Esophagus squamous epithelium (tissue), 5 donors: ENCODE measurements at places on chromosomes 5 and 9. TPM values are rescaled to one million over a fixed set of nuclear protein-coding genes. Genes with fewer than 3 reads are reported as not detected.

The SLC34A3 gene
- total RNA-seq, result not detected

The RALGPS1 gene
- total RNA-seq, result 16.4 TPM

The PRUNE2 gene
- total RNA-seq, result 43.1 TPM

The INSL4 gene
- total RNA-seq, result not detected

The RALGDS gene
- 53.4 TPM for total RNA-seq

The ADAMTSL1 gene
- total RNA-seq, result 0.80 TPM

The ARID3C gene
- not detected for total RNA-seq

The CTSV gene
- total RNA-seq, result 3.8 TPM

DNA sequence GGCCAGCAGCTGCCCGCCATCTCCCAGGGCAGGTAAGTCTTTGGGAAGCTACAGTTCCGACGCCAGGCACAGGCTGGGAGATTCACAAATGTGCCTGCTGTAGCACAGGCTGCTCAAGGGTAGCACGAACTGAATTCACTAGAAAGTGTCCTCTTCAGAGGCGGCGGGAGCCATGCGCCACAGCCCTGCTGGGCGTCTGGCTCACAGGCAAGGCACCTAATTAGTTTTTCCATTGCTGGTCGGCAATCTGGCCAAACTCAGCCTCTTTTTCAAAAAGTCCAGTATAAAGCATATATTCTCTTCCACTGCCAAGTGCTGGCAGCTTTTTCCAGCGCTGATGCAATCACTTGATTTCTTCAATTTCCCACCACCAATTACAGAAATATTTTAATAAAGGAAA lies 128.9 kb upstream of the RAPGEF1 start:
- H3K36me3 ChIP-seq, result peaks cover 13% of the 10 kb centered on the region
- no peak for DNase-seq

GRCh38 chr5:6829150-6829784 lies 116.0 kb downstream of the TENT4A start:
- DNase-seq, result no peak
- no peak overlapping the region for H3K27ac ChIP-seq
- H3K4me3 ChIP-seq, result no peak overlapping the region

- no peak for DNase-seq
- no peak overlapping the region for H3K4me3 ChIP-seq
- no peaks in the 10 kb centered on the region for H3K4me1 ChIP-seq
- no peak overlapping the region for H3K27ac ChIP-seq
These were observed 15.6 kb upstream of the TUT7 start for GRCh38 chr9:86369810-86370209.

- no peaks in the 10 kb centered on the region for H3K4me1 ChIP-seq
- H3K27ac ChIP-seq, result no peak overlapping the region
- DNase-seq, result no peak
- no peak overlapping the region for H3K4me3 ChIP-seq
- no peaks in the 10 kb centered on the region for H3K36me3 ChIP-seq
- no peaks in the 10 kb centered on the region for H3K27me3 ChIP-seq
These were observed 75.4 kb upstream of the GDNF start for GRCh38 chr5:37915097-37915736.

DNA sequence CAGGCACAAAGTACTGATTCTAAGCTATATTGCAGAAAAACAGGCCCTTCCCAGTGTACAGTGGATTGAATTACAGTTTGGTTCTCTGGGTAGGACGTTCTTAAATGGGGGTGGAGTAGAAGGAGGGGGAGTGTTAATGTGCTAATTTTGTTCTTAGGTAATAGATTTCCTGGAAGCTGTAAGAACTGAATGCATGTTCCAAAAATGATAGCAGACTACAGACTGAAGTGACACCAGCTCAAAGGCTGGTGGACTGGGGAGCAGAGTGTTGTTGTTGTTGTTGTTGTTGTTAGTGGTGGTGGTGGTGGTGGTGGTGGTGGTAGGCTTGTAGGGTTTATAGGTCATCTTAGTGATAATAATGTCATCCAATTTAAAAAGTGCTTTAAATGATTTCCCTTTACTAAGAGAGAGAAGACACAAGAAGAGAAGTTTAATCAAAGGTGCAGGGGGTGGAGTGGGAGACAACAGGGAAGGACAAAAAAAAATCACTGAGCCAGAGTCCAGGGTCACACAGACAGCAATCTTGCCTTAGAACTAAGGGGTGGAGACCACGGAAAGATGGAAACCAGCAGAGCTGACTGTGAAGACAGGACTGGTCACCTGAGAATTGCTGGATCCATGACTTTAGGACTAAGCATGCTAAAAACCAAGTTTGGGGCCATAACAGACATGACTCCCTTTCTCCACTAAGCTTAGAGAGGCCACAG lies 27.0 kb downstream of the TTLL11 start:
- no peak overlapping the region for H3K27ac ChIP-seq
- no peaks in the 10 kb centered on the region for H3K36me3 ChIP-seq
- H3K4me3 ChIP-seq, result no peak overlapping the region
- H3K4me1 ChIP-seq, result no peaks in the 10 kb centered on the region

GRCh38 chr5:59209758-59210359 lies 627.0 kb downstream of the RAB3C start:
- DNase-seq, result no peak
- no peaks in the 10 kb centered on the region for H3K4me1 ChIP-seq
- H3K4me3 ChIP-seq, result no peak overlapping the region
- H3K27me3 ChIP-seq, result no peaks in the 10 kb centered on the region
- peaks cover 19% of the 10 kb centered on the region for H3K36me3 ChIP-seq
- H3K27ac ChIP-seq, result no peak overlapping the region

DNA sequence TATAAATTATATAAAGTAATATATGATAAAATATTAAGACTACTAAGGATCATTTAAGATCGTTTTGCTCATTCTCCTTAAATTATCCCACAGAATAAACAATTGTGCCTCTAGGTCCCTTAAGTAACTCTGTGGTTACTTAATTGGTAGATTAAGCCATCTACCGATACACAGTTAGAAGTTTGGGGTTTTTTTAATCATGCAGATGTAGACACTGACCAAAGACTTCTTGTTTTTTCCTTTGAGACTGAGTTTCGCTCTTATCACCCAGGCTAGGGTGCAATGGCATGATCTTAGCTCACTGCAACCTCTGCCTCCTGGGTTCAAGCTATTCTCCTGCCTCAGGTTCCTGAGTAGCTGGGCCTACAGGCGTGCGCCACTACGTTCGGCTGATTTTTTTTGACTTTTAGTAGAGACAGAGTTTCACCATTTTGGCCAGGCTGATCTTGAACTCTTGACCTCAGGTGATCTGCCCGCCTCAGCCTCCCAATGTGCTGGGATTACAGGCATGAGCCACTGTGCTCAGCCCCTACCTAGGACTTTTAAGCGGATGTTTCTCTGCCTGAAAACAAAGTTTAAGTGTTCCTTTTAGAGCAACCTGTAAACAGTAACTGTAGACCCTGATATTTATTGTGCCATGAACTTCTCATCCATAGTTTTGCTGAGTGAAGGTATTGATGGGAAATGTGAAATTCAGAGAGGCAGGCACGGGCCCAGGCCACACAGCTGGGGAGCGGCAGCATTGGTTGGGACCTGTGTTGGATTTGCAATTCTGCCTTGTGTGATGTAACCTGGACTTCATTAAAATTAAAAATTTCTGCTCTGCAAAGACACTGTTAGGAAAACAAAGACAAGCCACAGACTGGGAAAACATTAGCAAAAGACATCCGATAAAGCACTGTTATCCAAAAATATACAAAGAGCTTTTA lies 11.6 kb downstream of the CEL start:
- H3K4me1 ChIP-seq, result no peaks in the 10 kb centered on the region
- H3K27ac ChIP-seq, result no peak overlapping the region
- no peak for DNase-seq
- H3K27me3 ChIP-seq, result no peaks in the 10 kb centered on the region
- no peak overlapping the region for H3K4me3 ChIP-seq

DNA sequence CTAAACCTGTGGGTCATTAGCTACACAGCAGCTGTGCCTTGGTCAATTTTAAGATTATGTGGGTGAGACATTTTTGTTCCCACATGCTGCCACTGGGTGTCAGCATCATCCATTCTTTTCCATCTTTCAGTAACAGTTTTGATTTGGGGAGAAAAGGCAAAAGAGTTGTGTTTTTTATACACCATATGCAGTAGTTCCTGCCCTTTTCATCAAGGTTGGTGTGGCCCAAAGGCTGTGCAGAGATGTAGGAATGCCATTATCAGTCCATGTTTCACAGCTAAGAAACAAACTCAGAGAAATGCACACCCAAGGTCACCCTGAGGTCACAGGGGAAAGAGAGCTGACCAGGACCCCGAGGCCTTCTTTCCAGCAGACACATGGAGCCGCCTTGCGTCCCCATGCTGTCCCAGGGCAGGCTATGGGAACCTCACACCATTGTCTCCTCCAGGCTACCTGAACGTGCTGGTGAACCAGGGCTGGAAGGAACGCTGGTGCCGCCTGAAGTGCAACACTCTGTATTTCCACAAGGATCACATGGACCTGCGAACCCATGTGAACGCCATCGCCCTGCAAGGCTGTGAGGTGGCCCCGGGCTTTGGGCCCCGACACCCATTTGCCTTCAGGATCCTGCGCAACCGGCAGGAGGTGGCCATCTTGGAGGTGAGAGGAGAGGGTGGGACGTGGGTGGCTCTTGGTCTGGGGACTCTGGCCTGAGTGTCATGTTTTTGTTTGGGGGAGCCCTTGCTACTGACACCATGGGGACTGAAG lies 27.8 kb upstream of the GRPEL2 start:
- peaks cover 12% of the 10 kb centered on the region for H3K36me3 ChIP-seq
- no peak for DNase-seq

- no peaks in the 10 kb centered on the region for H3K4me1 ChIP-seq
- H3K36me3 ChIP-seq, result no peaks in the 10 kb centered on the region
- no peak for DNase-seq
- no peak overlapping the region for H3K27ac ChIP-seq
These were observed 340.3 kb upstream of the CD180 start for GRCh38 chr5:67536866-67537265.

- peaks cover 13% of the 10 kb centered on the region for H3K36me3 ChIP-seq
- no peaks in the 10 kb centered on the region for H3K4me1 ChIP-seq
These were observed 117.7 kb downstream of the HOMER1 start for GRCh38 chr5:79396265-79396664.

DNA sequence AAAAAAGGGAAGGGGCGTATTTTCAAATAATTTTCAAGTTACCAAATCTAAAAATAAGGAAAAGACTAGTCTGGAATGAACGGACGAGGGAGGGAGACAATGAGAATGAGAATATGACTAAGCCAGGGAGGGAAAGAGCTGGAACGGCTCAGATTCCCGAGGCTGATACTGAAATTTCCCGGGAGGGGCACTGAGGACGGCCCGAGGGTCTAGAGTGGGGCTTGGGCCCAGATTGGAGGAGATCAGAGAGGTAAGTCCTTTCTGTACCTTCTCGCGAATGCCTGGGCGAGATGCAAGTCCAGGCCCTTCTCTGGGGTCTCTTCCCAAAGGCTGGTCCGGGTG lies 3.4 kb upstream of the CCIN start:
- peak overlapping the region; percentile 22 for H3K4me3 ChIP-seq
- H3K27ac ChIP-seq, result peak overlapping the region; percentile 80
- no peaks in the 10 kb centered on the region for H3K36me3 ChIP-seq
- no peak for DNase-seq
- H3K4me1 ChIP-seq, result peaks cover 7% of the 10 kb centered on the region

DNA sequence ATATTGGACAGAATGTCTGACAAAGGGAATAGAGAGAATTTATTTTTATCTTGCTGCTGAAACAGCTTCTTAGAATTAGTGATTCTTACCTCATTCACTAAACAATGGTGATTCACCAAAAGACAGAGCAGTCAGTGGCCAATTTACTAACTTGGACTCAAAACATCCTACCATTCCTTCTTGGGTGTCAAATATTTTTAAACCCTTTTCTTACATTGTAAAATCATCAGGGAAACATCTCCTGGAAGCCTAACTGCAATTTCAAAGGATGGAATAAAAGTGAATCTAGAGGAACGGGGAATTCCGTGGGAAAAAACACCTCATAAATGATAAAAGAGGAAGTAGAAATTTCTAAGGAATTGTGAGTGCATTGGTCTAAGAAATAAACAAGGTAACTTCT lies 97.7 kb downstream of the LHFPL2 start:
- H3K36me3 ChIP-seq, result no peaks in the 10 kb centered on the region
- no peak overlapping the region for H3K27ac ChIP-seq

- H3K4me1 ChIP-seq, result peaks cover 32% of the 10 kb centered on the region
- H3K36me3 ChIP-seq, result no peaks in the 10 kb centered on the region
- H3K27ac ChIP-seq, result peak overlapping the region; percentile 80
- no peaks in the 10 kb centered on the region for H3K27me3 ChIP-seq
- no peak for DNase-seq
- peak overlapping the region; percentile 50 for H3K4me3 ChIP-seq
These were observed 72.6 kb downstream of the PIK3R1 start for GRCh38 chr5:68287976-68288706.

DNA sequence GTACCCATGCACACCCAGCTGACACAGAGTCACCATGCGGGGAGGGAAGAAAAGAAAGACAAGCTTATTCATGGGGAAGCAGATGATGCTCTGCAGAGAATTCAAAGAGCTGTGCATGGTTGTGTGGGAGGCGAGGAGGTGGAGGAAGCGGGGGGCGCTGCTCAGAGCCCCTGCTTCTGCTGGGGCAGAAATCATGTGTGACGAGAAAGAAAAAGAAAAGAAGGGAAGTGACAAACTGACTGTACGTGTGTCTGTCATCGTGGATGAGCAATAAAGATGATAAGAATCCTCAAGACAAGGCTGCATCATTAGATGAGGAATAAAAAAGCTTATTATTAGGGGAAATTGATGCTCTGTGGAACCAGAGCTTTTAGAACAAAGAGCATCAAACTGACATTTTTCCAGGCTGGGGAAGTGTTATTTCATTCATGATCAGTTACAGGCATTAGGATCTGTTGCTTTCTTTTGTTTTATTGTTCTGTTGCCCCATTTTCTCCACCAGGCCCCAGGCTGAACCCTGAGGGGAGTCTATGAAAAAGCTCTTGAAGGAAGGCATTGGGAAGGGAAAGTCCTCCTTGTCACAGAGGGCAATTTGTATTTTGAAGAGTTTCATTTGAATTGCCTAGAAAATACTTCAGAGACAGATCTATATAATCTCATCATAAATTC lies 20.3 kb upstream of the SH3RF2 start:
- no peaks in the 10 kb centered on the region for H3K27me3 ChIP-seq
- no peak overlapping the region for H3K27ac ChIP-seq
- H3K4me1 ChIP-seq, result peaks cover 4% of the 10 kb centered on the region

DNA sequence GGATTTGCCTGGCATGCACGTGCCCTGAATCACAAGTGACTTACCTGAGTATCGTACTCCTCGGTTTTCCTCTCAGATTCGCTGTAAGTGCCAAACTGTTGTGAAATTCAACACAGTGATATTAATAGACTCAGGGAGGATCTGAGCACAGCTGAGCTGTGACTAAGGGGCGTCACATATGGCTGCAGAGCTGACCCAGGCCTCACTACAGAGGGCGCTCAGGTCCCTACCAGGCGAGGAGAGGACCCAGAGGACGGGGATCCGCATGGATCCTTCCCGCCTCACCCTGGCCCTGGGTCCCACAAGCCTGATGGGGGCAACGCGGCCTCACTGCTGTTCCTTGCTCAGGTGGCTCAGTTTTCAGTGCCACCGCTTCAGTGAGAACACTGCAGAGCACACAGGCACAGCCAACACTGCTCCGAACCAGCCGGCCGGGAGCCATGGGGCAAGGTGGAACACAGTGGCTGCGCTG lies 20.1 kb downstream of the CLPTM1L start:
- DNase-seq, result no peak
- no peaks in the 10 kb centered on the region for H3K27me3 ChIP-seq
- H3K27ac ChIP-seq, result no peak overlapping the region

- H3K4me1 ChIP-seq, result peaks cover 17% of the 10 kb centered on the region
- no peak overlapping the region for H3K4me3 ChIP-seq
- no peak for DNase-seq
- no peaks in the 10 kb centered on the region for H3K36me3 ChIP-seq
- H3K27me3 ChIP-seq, result no peaks in the 10 kb centered on the region
These were observed 104.1 kb downstream of the TSSK1B start for GRCh38 chr5:113330533-113331208.

GRCh38 chr9:2972475-2972874 lies 128.6 kb upstream of the PUM3 start:
- no peak overlapping the region for H3K27ac ChIP-seq
- H3K4me3 ChIP-seq, result no peak overlapping the region
- no peak for DNase-seq
